Left ventricle myocardium inferior (tissue), 1 donor: ENCODE measurements at places on chromosomes 7 and 10. TPM values are rescaled to one million over a fixed set of nuclear protein-coding genes. Genes with fewer than 3 reads are reported as not detected.

GRCh38 chr7:143934526-143935325 is at the start of gene OR2F2:
OR2F2 (plus strand) TSS chr7:143935233; CDS start chr7:143935233, 0 bp downstream.
- DNase-seq, result no peak

DNA sequence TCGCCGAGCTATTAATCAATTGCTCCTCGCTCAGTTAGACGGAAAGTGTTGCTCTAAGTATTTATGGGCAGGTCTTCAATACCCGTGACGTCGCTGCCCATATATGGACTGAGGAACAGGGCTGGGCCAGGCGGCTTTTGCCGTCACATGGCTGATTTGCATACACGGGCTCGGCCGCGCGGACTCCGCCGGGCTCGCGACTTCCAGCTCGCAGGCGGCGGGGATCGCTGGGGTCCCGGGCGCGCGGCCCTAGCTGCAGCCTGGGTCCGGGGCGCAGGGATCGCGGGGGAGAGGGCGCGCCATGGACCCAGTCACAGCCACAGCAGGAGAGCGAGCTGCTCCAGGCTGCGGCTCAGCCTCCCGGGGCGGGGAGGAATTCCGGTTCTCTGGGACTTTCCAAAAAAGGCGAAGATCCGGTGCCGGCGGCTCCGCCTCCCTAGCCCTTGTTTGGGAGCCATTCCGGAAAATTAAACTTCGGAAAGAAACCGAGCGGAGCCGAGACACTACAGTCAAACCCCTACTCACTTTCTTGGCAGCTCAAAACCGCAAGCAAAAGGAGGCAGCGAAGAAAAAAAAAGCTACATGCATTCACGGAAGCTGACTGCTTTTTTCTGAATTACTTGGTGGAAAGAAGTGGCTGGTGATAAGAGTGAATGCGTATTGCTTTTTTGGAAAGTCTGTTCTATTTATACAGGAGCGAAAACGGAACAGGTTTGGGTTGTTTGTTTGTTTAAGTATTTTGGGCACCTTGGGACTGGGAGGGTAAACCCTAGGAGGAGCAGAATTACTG is at the start of gene EGR2:
EGR2 (minus strand) TSS at position 36 of the 790 bp plus-strand sequence. CDS start 337 bp downstream, outside the sequence.
- DNase-seq, result peak; percentile 93

GRCh38 chr10:120336306-120336910 is 120.6 kb upstream of the PLPP4 start:
- no peak for DNase-seq

DNA sequence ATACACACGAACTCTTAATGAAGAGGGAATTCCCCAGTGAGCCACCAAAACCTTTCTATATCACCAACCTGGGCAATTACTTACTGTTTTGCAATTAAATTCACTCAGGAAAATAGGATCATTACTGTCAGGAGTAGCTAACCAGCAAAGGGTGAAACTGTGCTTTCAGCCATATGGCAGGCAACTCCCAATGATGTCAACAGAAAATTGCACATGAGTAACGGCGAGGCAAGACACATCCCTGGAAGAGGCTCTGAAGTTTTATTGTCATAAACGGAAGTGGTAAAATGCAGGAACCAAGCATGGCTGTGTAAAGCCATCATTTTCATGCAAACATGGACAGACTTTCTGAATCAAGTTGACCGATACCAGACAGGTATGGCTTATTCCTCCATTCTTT is 548.9 kb upstream of the AUTS2 start:
- DNase-seq, result no peak

- DNase-seq, result no peak
Measured at GRCh38 chr7:14988941-14989340, 86.4 kb upstream of the DGKB start.

- DNase-seq, result no peak
Measured at GRCh38 chr7:92934096-92934495, 97.7 kb upstream of the CDK6 start.

DNA sequence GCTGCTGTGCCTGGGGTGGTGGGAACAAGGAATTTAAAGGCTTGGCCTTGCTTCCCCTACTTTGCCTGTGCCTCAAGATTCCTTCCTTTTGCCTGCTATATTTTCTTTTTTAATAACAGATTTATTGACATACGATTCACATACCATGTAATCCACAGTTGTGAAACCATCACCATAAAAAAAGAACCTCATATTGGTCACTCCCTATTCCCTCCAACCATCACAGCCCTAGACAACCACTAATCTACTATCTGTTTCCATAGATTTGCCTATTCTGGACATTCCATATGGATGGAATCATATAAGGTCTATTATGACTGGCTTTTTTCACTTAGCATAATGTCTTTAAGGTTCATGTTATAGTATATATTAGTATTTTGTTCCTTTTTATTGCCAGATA is 59.3 kb upstream of the TRIM8 start:
- no peak for DNase-seq

DNA sequence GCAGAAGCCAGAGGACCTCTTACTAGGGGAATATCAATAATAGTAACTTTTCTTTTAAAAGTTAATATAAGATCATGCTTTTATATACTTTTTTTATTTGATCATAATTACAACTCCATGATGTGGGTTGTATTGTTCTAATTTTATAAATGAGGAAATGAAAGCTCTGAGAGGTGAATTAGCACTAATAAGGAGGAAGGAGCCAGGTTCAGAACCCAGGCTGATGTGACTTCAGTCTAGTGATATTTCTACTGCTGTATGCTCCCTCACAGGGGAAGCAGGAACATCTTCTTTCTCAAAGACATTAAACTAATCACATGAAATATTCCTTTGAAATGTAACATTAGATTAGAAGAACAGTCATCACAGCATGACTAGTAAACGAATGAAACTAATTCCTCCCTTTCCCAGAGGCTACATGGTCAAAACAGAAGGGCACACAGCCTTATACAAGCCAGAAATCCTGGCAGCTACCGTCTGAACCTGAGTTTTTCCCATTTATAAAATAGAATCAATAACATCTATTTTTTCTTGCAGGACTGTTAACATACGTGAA is 81.4 kb upstream of the GJD4 start:
- no peak for DNase-seq

DNA sequence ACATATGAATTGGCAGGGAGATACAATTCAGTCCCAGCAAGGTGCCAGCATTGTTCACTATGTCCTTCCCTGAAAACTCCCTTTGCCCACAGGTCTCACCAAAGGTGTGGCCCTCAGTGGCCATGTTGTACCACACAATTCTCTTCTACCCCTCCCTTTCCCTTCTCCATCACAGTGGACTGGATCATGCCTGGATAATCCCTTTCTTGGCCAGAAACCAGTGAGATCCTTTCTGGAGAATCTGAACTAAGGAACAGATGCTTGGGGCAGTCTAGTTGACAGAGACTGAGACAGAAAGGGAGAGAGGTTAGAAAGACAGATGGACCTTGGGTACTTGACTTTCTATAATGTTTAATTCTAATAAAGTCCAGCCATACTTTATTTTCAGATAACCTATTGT is 9.5 kb downstream of the NMT2 start:
- no peak for DNase-seq

DNA sequence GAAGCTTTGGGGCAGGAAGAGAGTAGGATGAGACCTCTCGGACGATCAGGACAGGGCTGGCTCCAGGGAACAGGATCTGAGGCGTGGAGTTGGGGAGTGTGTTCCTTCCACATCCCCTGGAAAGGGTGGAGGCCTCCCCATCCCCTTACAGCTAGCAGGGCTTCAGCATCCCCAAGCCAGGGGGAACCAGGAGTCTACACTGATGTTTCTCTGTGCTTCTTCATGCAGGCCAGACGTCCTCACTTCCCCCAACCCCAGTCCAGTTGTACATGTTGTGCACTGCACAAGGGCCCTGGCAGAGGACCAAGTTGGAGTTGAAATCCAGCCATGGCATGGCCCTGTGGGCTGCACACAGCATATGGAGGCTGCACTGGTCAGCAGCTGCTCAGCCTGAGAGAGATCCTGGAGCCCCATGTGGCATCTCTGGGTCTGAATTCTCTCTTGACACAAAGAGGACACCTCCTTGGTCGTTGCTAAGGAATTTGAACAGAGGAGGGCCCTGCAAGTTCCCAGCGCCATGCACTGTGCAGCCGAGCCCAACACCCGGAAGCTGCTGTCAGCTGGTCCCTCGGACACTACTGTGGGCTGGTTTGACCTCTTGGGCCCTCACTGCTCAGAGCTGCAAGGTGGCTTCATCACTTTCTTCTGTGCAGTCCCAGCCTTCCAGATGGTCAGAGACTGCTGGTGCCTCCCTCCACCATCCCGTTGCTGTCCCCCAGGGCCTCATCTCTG is 181.1 kb downstream of the DNAJB6 start:
- no peak for DNase-seq

SFTPA1 gene
- total RNA-seq, result not detected

CUZD1 gene
- total RNA-seq, result 0.16 TPM
